ENCODE measurements at places on chromosomes 6 and 20. TPM values are rescaled to one million over a fixed set of nuclear protein-coding genes. Genes with fewer than 3 reads are reported as not detected.

DNA sequence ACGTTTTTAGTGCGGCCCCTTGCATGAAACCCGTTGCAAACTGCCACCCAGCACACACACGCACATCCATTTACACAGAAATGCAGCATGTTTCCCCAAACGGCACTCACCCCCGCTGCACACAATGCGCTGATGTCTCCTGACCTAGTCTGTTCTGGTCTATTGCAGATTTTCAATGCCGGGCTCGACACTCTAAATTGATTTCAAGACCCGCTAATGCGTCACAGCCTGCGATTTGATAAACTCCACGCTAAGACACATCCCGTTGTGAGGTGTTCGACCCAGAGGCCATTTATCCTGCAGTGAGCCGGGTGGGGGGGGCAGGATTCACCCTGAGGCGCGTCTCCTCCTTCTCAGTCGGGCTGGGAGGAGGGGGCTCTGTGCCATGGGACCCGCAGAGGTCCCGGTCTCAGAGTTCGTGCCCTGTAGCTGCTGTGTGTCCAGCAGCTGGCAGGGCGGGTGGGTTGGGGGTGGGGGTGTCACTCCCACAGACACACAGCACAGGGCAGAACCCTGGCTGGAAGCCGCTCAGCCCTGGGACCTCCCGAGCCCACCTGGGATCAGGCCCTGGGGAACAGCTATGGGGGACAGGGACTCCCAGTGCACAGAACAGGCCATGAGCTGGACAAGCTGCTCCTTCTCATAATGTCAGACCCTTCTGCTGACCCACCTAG is 367.9 kb downstream of the PREX1 start:
- no peak for DNase-seq

GRCh38 chr20:32819992-32820697 is 391 bp downstream of the MAPRE1 start:
- DNase-seq: peak; percentile 5

DNA sequence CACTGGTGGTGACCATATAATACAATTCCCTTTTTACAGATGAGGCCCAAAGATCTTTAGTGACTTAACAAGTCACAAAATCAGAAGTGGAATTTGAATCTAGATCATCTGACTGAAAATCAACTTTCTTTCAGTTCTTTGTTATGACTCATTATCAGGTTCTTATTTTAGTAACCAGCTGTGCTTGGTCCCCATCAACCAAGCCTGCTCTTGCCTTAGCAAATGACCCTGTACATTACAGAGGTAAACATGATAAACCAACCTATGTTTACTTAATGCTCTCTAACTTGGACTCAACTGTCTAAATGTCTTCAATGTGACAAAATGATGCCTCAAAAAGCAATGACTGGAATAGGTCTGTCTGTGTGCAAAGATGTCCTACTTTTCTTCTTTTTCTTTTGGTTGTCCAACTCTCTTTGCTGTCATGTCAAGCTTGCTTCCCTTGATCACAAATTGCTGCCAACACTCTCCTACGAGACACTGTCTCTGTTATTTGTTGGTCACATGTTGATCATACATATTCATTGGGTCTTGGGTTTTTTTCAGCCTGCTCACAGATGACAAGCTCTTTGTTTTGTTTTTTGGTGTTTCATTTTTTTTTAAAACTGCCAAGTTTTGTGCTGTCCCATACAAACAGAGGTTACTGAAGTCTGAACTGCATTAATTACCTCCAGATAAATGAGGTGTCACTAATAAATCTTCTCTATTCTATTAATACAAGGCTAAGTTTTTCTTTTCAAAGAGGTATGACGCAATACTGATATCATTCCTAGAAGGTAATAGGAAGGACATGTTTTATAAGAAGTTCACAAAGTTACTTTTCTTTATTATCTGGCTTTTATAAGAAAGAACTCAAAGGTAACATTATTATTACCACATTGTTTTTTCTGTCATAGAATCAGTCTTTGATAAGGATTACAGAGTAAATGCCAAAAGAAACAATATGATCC is 62.2 kb upstream of the PLN start:
- no peak for DNase-seq

- no peak for DNase-seq
Observed at GRCh38 chr6:108862479-108863191, 14.4 kb downstream of the ARMC2 start.

DNA sequence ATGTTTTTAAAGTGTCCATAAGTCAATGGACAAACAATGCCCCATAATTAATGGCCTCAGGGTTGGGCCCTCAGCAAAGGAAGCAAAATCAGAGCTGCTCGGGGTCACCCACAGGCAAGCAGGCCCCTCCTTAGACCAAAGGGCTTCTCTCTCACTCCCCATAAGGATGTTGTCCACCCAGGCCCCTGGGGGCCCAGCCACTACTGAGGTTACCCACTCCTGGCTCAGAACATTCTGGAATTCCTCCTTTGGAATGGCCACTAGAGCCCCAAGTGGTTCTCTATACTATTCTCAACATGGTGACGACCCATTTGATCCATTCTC is 50.9 kb downstream of the BANF2 start:
- DNase-seq: no peak

DNA sequence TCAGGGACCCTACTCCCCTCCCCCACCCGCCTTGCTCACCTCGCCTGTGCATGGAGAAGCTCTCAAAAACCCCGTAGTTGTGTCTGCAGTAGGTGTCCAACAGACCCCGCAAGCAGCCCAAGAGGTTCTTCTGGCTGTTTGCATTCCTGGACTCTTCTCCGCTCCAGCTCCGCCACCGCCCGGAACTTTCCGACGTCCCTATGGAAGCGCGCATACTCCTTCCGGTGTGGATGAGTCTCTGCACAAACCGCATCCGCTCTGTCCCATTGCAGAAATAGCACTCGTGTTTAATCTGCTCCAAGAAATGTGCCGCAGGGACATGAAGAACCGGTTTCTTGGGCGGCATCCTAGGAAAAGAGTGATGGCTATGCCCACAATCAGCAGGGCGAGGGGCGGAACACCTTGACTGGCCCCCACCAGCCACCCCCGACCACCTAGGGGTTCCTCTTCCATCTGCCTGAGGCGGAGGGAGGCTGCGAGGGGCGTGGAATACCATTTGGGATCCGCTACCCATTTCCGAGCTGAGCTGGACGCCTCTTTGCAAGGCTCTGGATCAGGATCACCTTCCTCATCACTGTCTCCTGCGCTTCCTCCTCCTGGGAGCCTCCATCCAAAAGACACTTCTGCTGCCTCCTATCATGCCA is 20.2 kb downstream of the HLA-DRA start:
- no peak for DNase-seq

DNA sequence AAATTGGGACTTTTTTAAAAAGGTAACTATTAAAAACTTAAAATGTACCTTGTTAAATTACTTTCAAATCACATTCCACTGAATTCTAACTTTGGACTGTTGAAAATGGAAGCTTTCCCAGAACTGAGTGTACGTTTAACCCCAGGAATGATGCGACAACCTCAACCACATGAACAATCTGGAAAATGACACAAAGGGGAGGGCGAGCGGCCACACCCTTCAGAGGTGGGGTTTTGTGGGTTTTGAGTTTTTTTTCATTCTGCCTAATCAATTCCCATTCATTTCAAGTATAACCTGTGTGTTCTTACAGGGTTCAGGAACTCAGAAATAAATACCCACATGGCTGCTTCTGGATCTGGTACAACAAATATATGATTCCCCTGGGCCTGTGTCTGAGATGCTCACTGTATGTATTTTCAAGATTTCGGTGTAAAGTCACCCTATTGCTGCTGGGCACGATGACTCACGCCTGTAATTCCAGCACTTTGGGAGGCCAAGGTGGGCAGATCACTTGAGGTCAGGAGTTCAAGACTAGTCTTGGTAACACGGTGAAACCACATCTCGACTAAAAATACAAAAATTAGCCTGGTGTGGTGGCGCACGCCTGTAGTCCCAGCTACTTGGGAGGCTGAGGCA is 21.6 kb downstream of the CNKSR3 start:
- no peak for DNase-seq

- DNase-seq: no peak
Observed at GRCh38 chr20:55586610-55587009, 418.7 kb downstream of the CBLN4 start.

DNA sequence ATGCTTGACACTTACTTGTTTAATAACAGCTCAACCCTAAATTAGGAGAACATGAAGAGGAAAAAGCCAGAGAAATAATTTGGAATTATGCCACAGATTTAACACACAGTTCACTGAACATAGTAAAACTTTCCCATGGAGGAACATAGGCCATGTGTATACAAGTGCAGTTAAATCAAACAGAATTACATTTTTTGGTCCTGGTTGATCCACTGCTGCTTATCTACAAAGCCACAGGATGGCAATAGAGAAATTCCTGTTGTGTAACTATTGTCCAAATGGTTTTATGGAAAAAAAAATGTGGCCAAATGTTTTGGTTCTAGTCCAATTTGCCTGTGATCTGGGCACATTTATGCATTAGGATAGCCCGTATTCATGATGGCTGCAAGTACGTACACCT is 136.8 kb downstream of the ALDH8A1 start:
- DNase-seq: no peak

- no peak for DNase-seq
Observed at GRCh38 chr6:168221000-168221399, 98.6 kb downstream of the DACT2 start.

DNA sequence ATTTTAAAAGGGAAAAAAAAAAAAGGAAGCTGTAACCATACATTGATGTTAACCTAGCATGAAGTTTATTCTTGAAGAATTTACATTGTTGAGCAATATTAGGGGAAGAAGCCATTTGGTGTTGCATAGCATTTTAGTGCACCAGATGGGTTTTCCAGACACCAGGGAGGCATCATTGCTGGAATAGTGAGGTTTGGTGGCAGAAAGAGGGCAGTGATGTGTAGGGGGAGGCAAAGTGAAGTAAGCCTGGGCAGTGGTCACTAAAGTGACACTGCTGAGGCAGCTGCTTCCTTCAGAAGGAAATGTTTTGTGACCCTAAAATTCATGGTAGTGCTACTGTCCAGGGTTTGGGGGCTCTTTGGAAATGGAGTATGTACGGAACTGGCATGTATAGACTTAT is 2.6 kb downstream of the TOMM6 start:
- no peak for DNase-seq

DNA sequence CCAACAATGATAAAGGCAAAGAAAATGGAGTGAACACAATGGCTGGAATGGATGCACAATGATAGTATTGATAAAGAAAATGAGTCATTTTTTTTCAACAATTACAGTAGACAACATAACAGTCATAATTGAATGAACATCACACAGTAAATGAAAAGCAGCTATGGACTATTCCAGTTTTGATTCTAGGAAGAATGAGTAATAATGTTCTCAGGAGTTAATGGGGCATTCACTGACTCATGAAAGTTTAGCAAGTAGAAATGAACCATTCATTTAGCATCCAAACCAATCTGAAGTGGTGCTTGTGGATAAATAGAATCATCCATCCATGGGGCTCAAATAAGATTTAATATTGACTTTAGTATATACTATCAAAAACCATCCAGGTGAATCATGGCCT is 1029.5 kb upstream of the GJE1 start:
- no peak for DNase-seq

- DNase-seq: no peak
Observed at GRCh38 chr20:5719861-5720403, 30.3 kb upstream of the SHLD1 start.

DNA sequence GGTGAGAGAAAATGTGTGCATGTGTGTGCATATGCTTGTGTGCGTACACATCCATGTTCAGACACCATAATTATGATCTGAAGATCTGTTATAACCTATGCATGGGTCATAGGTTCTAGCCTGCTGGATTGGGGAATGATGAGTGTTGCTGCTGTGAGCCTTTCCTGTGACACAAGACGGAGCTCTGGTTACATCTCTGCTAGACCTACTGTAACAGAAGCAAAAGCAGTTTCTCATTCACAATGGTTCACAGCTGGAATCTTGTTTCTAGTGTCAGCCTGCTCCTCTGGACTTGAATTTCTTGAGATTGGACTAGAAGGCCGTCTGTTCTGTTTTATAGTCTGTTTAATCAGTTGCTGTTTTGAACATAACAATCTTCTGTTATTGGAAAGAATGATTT is 40.1 kb downstream of the DEFB114 start:
- DNase-seq: no peak

DNA sequence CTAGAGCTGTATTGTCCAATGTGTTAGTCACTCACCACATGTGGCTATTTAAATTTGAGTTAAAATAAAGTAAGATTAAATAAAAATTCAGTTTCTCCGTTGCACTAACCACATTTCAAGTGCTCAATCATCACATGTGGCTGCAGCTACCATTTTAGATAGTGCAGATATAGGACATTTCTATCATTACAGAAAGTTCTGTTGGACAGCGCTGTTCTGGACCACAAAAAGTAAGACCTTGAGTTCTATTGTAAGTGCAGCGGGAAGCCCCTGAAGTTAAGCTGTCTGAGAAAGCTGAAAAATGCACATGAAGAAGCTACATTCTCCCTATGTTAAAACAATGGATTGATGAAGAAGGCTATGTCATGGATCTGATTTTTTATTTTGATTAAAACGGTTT is 1.1 kb downstream of the ORC3 start:
- no peak for DNase-seq

- DNase-seq: no peak
Observed at GRCh38 chr6:150176152-150176551, 33.3 kb downstream of the PPP1R14C start.

DNA sequence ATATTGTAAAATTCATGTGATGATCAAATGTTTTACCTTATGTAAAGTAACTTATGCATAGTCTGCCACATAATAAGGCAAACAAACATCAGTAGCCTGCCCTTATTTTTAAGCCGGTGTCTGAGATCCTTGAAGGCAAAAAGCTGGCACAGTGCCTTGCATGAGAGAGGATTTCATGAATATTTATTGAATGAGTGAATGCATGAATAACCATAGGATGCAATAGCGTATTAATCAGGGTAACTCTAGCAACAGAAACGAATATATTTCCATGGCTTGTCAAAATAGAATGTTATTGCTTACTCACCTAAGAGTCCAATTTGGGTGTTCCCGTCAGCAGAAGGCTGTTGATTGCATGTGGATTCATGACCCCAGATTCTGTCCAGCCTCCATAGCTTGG is 34.9 kb downstream of the BTBD3 start:
- no peak for DNase-seq

- DNase-seq: no peak
Observed at GRCh38 chr6:110325197-110325596, 33.0 kb downstream of the METTL24 start.

FAM209B gene
- total RNA-seq: not detected

TFAP2D gene
- total RNA-seq: not detected

IL22RA2 gene
- not detected for total RNA-seq

CST7 gene
- 10.9 TPM for total RNA-seq

STX11 gene
- total RNA-seq: 12.1 TPM

ZNF337 gene
- 19.5 TPM for total RNA-seq

SLC18B1 gene
- 3.9 TPM for total RNA-seq

APOM gene
- not detected for total RNA-seq

MUCL3 gene
- total RNA-seq: 13.8 TPM

All from thoracic aorta (tissue), 2 donors.